ENCODE measurements at places on chromosomes 11 and 22.

- DNase-seq, result no peak
These were observed 152.8 kb upstream of the NTM start for GRCh38 chr11:131217313-131218310.

GRCh38 chr11:75280227-75280701 lies 39.7 kb downstream of the TPBGL start:
- peak; percentile 54 for DNase-seq

- DNase-seq, result no peak
These were observed 481 bp downstream of the ANGPTL5 start for GRCh38 chr11:101915791-101916291.

GRCh38 chr11:22674470-22675439 lies 8.3 kb downstream of the GAS2 start:
- no peak for DNase-seq

DNA sequence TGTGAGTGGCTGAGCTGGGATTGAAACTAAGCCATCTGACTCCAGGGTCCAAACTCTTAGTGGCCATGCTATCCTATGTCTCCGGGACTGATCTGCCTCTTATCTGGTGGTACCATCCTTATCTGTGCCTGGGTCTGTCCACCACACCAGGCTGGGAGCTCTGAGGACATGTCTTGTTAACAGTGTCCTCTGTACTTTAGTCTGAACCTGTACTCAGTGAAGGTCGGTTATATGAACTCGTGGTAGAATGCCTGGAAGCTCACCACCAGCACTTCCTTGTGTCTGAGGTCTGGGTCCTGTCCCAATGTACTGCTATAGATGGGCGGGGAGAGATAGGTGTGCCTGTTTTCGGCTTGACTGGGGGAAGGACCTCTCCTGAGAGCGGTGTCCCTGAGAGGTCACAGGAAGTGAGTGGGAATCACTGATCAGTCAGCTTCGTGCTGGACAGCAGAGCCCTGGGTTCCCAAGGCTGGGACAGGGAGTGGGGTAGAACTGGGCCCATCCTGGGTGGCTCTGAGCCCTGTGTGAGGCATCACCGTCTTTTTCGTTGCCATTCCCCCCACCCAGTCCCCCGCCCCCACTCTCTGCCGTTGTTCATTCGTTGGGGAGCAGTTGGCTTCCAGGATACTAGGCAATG lies 8.9 kb downstream of the MYO7A start:
- no peak for DNase-seq

GRCh38 chr22:27874764-27875163 lies 44.3 kb downstream of the PITPNB start:
- DNase-seq, result no peak

GRCh38 chr11:44654057-44654456 lies 72.7 kb upstream of the TSPAN18 start:
- no peak for DNase-seq

- DNase-seq, result no peak
These were observed 81.1 kb downstream of the BDNF start for GRCh38 chr11:27619039-27619574.

DNA sequence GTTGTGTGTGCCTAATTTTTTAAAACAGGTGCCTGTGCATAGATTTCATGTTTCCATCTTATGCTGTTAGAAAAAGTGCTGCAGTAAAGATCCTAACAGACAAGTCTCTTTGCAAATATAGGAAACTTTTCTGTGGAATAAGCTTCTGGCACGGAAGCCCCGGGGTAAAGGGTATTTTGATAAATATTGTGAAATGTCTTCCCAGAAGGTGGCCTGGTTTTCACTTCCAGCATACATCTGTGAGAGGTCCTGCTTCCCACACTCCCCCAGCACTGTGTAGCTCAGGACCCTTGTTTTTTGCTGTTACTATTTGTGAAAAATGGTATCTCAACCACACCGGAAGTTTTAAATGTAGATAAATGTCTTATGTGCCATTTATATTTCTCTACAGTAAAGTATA lies 14.5 kb downstream of the ST3GAL4 start:
- DNase-seq, result no peak

All from right renal cortex interstitium (tissue), 3 donors.